BE2C (cell line): ENCODE measurements at places on chromosomes 1 and 21.

DNA sequence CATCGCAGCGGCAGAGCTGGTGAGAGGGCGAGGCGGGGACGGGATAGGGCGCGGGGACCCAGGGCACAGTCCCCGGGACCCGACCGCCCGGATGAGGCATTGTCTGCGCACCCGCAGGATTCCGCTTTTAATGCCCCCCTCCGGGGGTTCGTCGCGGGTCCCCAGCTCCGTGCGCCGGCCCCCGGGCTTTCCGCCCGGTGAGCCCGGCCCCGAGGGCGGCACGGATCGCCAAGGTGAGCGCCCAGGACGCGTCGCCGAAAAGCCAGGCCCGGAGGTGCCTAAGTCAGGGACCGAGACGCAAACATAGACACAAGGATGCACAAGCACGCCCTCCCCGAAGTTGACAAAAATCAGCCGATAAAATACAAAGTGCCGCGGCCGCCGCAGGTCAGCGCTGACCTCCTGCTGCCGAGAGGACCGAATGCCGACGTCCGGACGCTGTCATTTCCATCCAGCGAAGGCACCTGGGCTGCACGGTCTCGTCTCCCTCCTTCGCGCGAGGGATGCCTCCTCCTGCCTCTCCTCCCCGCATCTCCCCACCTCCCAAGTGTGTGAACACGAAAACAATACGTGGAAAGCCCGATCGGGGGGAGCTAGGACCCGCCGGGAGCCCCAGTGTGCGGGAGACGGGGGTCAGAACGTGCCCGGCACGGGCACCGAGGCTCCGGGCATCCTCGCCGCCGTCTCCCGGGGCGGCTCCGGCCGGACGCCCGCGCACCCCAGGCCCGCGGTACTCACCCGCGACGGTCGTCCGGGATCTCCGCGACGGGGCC lies 101.1 kb upstream of the SOD1 start:
- no peak for DNase-seq

DNA sequence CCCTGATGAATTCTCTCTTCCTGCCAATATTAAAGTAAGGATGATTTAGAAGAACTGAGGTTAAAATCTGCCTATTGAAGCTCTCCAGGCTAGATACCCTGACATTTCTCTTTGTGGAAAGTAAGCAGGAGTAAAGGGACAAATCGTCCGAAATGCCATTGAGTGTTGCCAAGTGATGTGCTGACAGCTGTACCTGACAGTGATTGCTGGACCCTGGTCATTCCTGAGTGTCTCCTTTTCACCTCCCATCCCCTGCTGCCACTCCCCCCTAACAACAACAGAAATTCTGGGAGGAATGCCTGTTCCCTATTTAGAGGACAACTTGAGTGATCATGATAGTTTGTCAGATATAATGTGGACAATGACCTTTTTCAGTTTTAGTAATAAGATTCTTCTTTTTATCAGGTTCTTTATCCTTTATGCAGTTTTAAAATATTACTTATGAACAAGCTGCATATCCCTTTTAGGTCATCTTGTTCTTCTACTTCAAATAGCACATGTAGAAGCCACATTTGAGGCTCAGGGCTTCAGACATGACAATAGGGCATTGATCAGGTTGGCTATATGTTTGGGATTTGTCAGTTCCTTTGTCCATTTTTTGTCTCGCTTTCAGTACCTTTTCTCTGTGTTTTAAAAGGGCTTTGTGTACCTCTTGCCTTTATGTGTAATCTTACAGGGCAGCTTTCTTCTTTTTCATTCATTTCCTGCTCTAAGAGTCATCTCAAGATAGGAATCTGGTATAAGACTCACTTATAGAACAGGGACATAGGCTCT lies 56.0 kb downstream of the ITSN1 start:
- no peak for DNase-seq

DNA sequence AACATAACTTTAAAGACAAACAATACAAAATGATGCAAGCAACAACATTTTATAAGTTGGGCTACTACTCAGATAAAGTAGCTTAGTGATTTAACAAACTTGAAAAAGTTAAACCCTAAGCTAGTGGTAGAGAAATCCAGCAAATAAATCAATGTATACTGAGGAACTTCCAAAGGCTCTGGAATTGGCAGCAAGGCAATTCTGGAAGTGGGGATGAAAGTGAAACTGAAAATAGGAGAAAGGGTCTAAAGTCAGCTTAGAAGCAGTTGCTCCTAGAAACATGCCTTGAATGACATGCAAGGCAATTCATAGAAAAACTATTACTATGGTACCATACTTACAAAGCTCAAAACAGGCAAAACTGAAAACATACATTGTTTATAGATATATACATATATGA lies 90.0 kb upstream of the CAMK1G start:
- DNase-seq, result no peak

- DNase-seq, result no peak
These were observed 7.1 kb upstream of the UBXN10 start for GRCh38 chr1:20178634-20179370.

GRCh38 chr1:214401666-214402065 lies 120.7 kb downstream of the SMYD2 start:
- DNase-seq, result no peak

DNA sequence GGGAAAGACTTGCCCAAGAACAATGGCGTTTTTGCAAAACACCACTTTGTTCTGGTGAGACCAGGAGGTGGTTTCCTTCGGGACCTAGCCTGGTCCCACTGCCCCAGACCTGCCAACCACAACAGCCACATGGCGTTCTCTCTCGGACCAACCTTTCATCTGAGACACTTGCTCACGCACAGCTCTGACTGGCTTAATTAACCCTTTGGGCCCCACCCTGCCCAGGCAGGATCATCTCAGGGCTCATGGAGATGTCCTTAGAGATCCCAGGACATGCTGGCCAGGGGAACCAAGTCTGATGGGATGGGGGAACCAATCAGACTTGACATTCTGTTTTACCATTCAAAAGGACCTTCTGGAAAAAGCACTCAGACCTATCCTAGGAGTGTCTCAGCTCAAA lies 97.8 kb upstream of the SLC2A1 start:
- DNase-seq, result no peak

- DNase-seq, result no peak
These were observed 1.3 kb downstream of the MAP7D1 start for GRCh38 chr1:36157115-36157903.
